ENCODE measurements at places on chromosomes 7 and 10. TPM values are rescaled to one million over a fixed set of nuclear protein-coding genes. Genes with fewer than 3 reads are reported as not detected.

DNA sequence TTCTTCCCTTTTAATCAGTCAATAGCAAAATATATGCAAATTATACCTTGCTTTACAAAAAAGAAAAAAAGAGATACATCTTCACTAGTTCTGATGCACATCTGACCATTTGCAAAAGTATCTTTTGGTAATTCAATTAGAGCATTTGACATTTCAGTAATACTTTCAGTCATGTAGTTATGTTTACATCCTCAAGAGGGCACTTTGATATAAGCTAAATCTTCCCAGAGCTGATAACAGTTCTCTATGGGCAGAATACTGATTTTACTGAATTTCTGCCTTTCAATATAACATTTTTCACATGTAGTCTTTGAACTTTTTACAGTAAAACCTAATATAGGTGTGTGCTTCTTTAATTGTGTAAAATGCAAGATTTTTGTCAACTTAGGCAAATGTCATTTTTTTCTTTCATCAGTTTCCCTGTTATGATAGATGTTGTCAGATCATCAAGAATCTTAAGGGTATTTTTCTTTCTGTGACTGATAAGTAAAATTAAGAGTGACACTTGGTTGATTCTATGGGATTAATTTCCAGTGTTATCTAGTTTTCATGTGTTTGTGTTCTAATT, 703.5 kb upstream of the SEMA3D start:
- DNase-seq: no peak

GRCh38 chr10:104099941-104100340, 14.3 kb upstream of the COL17A1 start:
- no peak for DNase-seq

GRCh38 chr10:79178614-79179163, 109.9 kb downstream of the ZMIZ1 start:
- DNase-seq: peak; percentile 90

GRCh38 chr7:140059273-140060242, 3.2 kb downstream of the PARP12 start:
- DNase-seq: no peak

GRCh38 chr10:123673198-123673597, 7.0 kb downstream of the GPR26 start:
- no peak for DNase-seq

DNA sequence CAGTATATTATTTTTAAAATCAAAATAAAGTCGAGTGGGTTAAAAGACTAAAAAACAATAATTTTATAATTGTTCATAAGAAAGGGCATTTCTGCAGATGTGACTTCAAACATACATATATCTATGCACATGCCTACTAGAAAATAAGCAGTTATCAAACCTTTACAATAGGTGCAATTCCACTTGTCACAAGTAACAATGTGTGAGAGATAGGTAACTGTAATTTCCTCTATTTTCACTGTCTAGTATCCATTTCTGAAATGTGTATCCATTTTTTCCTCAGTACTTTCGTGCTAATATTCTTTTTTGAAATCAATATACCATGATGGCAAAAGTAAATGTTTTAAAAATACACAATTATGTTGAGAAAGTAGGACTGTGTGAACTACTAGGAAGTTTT, 96.9 kb upstream of the GNAI1 start:
- DNase-seq: no peak

CRYGN gene
- polyA plus RNA-seq: 4.0 TPM
